BE2C (cell line): ENCODE measurements at places on chromosomes 3 and 15.
A peak's percentile ranks its signal among the peaks of the same experiment; 100 is the strongest.

DNA sequence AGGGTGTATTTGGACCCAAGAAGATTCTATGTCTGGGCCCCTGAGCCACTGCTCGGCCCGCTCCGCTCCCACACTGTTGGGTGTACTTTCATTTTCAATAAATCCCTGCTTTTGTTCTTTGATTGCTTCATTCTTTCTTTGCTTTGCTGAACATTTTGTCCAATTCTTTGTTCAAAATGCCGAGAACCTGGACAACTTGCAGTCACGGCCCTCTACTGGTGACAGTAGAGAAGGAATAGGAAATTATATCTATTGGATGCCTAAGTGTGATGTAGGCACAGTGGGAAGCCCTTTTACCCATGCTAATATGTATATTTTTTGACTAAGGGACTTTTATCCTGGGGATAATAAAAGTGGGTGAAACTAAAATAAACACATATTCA is 340.8 kb downstream of the LRRC3B start:
- no peak for DNase-seq

DNA sequence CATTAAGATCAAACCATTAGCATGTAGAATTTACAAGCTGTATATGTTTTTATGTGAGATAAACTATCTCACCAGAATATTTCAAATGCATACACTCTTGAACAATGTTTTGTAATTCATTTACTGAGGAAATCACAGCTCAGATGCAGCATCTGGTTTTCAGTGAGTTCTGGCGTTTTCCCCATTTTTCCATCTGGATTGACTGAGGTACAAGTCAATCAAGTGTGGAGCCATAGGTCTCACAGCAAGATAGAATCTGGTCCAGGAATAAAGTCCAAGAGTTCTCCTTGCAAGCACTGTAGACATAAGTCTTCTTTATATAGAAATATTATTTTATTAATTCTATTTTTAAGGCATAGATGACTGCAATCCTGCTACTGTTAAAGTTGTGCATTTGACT is 219.3 kb downstream of the ZBBX start:
- no peak for DNase-seq

DNA sequence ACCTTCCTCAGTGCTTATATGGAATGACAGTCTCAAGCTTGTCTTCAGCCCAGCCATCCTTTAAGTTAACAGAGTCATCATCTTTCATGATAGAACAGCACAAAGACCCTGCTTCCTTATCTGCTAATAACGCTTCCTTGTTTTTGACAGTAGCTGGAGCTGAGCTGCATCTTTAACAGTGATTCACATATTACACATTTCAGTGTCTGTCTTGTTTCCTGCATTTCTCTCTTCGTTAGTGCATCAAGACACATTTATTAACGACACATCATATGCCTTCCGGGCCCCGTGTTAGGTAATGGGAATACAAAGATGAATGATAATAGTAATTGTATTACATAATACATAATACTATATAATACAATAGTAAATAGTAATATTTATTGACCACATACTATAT is 30.2 kb upstream of the GREM1 start:
- peak; percentile 34 for DNase-seq

GRCh38 chr3:125151442-125151817 is 61.1 kb downstream of the SLC12A8 start:
- no peak for DNase-seq

GRCh38 chr3:172140499-172141391 is 101.4 kb downstream of the FNDC3B start:
- no peak for DNase-seq

GRCh38 chr3:185813691-185814215 is 11.1 kb downstream of the IGF2BP2 start:
- no peak for DNase-seq

GRCh38 chr3:69941439-69942176 is 57.9 kb upstream of the SAMMSON start:
- no peak for DNase-seq

- DNase-seq: no peak
These were observed 816.3 kb downstream of the FHIT start for GRCh38 chr3:60434950-60435349.

GRCh38 chr3:134373271-134374104 is 759 bp downstream of the AMOTL2 start:
- peak; percentile 30 for DNase-seq

- no peak for DNase-seq
These were observed 49.5 kb upstream of the SLC7A14 start for GRCh38 chr3:170635385-170635735.

GRCh38 chr3:97932387-97932801 is 39.8 kb downstream of the RIOX2 start:
- no peak for DNase-seq

DNA sequence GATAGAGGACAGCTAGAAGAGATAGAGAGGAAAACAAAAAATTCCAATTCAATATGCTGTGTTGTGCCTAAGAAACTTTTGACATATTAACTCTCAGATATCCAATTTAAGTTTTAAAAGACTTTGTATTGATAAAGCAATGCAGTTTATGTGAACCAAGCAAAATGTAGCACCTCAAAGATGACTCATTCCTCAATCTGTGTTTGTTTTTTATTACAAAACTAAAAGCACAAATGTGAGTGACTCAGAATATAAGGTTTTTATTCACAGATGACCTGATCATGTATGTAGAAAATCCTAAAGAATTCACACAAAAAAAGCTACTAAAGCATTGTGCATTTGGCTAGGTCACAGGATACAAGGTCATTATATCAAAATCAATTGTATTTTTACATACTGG is 11.1 kb downstream of the HCLS1 start:
- DNase-seq: no peak

DNA sequence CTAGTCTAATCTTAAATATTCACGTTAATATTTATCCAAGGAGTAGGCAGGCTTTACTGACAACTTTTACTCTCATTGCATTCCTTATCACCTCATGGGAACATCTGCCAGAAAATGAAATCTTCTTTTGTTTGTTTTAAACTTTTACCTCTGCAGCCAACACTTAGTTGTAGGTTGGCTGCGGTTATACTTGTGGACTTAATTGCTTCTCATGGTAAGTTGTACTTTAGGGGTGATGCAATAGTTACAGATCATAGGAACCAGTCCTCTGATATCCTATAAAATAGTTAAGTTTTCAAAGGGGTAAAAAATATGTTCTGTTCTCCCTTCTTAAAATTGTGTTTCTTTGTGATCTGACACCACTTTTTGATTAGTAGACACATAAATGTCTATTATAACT is 321.9 kb downstream of the ZPLD1 start:
- DNase-seq: no peak

DNA sequence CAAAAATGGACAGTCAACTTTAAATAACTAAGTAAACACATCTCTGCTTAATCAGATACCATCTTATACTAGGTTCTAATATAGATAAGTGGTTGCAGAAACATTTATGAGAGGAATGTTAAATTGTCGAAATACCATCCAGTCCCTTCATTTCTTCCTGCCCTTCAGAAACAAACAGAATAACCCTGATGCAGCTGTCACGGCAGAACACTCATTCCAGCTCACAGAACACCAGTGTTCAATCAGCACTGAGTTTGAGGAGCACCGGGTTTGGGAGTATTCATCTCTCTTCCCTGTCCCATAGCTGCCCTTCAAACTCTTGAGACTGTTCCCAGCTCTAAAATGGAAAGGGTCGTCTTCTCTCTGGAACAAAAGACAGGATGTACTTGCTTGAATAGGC is 61.1 kb upstream of the TSEN2 start:
- DNase-seq: no peak

DNA sequence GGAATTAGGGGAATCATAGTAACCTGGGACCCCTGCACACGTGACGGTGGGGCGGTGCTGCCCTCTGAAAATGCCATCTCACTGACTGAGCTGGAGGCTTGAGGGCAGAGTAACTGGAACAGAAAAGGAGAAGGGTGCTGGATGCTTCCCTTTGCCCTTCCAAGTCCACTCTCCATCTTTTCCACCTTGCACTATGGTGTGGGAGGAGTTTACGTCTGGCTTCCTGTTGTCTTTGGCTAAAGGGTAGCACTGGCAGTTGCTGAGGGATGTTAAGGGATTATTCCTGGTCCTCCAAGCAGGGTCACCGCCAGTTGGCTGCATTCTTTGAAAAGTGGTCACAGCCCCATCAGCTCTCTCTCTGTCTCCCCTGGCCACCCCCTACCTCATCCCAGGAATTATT is 129.4 kb upstream of the SNTN start:
- peak; percentile 14 for DNase-seq

- DNase-seq: no peak
These were observed 43.2 kb upstream of the EPHB1 start for GRCh38 chr3:134751831-134752230.

- DNase-seq: peak; percentile 27
These were observed 219.1 kb upstream of the RGMA start for GRCh38 chr15:93308026-93308690.

GRCh38 chr15:45268135-45268534 is 16.1 kb downstream of the SLC28A2 start:
- DNase-seq: peak; percentile 16

DNA sequence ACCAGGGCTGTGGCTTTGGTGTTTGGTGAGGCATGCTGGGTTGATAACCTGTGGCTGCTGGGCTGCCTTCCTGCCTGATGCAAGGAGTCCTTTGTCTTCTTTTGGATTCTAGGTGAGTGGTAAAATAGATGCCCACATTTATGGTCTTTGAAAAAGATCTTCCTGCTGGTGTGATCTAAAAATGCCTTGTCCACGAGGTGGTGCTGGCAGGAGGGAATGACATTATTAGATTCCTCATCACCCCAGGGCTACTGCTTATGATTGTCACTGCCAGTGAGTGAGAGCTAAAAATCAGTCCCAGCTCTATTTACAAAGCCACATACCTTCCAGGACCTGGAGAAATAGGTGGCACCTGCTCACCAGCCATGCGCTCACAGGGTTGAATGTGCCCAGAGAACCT is 355.5 kb upstream of the ROPN1 start:
- DNase-seq: no peak

DNA sequence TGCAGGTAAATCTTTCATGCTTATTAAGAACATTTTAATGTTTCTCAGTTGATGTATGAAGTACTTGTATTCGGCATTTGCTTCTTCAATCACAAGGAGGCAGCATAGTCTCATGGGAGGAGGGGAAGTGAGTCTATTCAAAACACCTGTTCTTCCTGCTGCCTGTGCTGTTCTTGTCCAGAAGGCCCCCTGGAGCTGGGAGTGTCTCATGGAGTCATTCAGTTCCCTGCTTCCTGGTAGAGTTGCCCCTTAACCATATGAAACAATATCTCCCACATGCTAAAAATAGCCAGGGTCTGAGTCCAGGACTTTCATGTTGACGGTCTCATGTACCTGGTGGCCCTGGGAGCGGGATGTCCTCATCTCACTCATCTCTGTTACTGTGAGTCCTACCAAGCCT is 15.5 kb upstream of the PPP1R2 start:
- DNase-seq: no peak

DNA sequence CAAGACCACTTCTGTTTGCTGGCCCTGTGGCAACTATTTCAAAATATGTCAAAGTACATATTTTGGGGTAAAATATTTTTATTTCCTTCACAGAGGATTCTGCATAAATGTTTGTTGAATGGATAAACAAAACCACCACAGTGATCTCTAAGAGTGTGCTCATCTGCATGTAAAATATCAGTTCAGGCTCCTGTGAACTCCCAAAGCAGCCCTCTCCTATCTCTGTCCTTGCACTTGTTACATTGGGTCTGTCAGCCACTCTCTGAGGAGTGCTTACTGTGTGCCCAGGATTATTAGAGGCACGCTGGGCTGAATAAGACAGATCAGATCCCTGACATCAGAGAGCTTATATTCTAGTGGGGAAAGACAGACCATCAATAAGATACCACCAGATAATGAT is 27.1 kb downstream of the IQCH start:
- no peak for DNase-seq

- DNase-seq: no peak
These were observed 3.4 kb upstream of the KNL1 start for GRCh38 chr15:40590667-40591050.

GRCh38 chr3:60497902-60498301 is 753.4 kb downstream of the FHIT start:
- peak; percentile 52 for DNase-seq

- peak; percentile 55 for DNase-seq
These were observed 82.7 kb upstream of the SLC6A6 start for GRCh38 chr3:14319654-14320182.

DNA sequence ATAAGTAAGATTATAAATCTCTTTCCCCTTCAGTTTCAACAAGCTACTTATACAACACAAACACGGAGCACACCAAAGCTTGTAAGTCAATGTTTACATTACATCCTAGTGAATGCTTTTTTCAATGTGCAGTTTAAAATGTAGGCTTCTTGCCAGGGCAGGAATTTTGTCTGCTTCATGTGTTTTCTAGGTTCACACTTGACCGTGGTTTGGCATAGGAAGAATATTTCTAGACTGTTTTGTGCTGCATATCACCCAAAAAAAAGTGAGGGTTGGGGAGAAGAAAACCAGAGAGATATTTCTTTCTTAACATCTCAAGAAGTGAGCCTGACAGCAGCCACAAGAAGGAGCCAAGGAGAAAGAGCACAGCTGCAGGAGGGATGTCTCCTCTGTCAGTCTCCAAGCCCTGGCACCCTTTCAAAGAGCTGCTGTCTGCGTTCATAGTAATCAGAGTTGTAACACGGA is 255.8 kb downstream of the MEIS2 start:
- DNase-seq: no peak

GRCh38 chr3:150090006-150090405 is 119.3 kb upstream of the PFN2 start:
- no peak for DNase-seq

DNA sequence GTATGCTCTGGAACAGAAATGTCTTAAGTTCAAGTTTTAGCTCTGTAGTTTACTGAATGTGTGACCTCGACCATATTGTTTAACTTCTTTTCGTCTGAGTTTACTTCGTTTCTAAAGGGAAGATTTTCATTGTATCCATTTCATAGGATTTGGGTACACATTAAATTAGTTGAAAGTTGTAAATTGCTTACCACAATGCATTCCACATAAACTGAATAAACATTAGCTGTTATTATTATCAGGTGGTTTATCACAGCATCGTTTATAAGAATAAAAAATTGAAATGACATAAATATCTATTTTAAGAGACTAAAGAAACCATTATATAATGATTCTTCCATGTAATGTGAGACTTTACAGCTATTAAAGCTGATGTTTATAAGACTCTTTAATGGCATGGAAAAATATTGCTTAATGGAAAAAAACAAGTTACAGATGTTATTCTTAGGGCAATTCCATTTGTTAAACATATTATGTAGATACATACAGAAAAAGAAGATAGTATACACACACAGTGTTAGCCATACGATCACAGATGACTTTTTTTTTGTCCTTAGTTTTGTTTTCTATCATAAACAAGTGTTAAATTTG is 342.3 kb upstream of the SGO1 start:
- no peak for DNase-seq
